Naive thymus-derived CD4-positive, alpha-beta T cell (primary cell): ENCODE measurements at places on chromosomes 16 and 17.

DNA sequence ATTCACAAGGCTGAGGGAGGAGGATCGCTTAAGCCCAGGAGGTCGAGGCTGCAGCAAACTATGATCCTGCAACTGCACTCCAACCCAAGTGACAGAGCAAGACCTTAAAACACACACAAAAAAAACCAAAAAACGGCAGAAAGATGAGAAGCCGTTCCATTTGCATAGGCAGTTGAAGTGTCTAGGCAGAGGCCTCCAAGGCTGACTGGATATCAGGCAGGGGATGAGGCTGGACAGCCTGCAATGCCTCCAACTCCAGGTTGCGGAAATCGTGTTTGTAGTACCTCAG is 2.0 kb upstream of the FBXL19 start:
- no peak for DNase-seq

- no peak for DNase-seq
Measured at GRCh38 chr17:69757688-69758430, 317.2 kb upstream of the KCNJ16 start.

GRCh38 chr16:66926171-66926947 is 1.0 kb upstream of the RRAD start:
- DNase-seq: no peak

- no peak for DNase-seq
Measured at GRCh38 chr17:18228176-18228682, 2.8 kb downstream of the LLGL1 start.

DNA sequence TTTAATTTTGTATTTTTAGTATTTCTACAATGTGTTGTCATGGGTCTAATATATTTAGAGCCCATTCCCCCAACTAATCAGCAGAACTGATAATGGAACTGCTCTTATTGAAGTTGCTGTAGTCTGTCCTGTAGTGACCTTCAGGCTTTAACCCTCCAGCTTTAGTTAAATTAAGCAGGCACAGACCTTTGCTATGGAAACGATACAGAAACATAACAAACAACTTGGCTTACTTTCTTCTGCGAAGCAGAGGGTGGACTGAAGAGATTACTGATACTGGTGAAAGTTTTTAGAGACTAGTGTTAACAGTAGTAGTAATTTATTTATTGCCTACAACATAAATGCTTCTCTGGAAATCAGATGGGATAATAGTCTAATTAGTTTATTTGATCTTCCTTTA is 61.4 kb downstream of the NFATC3 start:
- no peak for DNase-seq

GRCh38 chr17:16040710-16041251 is 41.2 kb downstream of the TTC19 start:
- DNase-seq: no peak

DNA sequence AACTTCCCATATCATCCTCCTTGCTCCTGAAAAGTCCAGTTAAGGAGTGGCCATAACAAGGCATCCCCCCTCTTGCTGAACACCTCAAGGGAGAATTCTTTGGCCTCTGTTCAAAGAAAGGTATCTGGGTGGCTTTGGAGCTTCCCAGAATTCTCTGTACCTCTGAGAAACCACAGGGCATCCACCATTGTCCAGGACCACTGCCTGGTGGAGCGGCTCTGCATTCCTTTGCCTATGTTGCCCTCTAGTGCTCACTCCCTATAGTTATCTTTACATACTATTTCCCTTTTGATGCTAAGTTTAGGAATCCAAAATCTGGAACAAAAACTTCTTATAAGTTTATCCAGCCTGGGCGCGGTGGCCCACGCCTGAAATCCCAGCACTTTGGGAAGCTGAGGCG is 30.3 kb downstream of the CHD9NB start:
- no peak for DNase-seq

DNA sequence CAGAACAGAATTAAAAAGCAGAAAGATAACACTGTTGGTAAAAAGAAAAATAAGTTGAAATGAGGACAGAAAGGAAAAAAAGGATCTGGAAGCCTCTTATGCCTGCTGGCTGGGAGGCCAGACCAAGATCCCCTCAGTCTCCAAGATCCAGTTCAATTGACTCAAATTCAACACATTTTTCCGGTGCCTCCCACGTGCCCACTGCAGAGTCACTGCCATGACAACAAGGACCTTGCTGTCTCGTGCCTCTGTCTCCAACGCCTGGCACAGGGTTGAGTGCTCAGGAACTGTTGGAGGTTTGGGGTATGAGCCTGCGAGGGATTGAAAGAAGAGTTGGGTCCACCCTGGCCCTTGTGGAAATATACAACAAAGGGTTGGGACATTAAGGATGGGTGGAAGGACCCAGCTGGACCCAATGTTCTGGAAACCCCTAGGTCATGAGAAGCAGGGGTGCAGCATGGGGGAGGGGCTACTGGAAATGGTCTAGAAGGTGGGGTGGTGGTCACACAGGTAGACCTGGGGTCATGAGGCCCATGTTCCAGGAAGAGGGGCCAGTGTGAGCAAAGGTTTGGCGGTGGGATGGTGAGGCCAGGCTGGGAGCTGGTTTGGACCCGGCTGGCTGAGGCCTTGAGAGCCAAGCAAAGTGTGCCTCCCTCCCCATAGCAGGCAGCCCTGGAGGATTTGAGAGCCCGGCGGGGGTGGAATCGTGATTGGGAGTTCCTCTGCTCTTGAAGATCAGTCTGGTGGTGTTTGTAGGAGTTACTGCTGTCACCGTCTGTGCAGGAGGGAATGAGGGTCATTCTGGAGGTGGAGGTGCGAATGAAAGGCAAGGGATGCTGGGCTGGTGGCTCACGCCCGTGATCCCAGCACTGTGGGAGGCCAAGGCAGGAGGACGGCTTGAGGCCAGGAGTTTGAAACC is 1.3 kb downstream of the IL34 start:
- no peak for DNase-seq

GRCh38 chr17:8985054-8985701 is 19.7 kb upstream of the PIK3R5 start:
- no peak for DNase-seq

- DNase-seq: no peak
Measured at GRCh38 chr17:12229335-12229734, 208.7 kb downstream of the MAP2K4 start.

DNA sequence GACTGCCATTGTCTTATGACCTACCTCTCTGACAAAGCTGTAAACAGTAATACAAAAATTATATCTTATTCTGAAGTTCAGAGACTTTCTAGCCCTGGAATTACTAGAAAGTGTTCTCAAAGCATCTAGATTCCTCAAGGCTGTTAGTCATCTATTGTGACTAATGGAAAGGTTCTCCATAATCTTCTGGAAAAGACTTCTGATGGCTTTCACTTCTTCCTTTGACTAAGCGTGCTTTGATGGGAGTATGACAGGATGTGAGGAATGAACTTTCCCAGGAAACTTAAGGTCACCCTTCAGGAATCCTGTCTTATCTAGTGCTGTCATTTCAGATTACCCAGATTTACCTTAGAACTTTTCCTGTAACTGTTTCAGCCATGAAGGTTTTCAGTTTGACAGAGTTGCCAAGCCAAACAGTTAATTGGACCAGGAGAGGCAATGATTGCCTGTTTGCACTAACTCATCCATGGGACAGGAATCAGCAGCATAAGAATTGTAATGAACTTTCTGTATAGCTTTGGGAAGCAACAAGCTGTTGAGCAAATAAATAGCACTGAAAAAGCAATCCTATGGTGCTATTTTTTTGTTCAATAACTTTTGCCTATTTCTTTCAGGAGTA is 43.5 kb downstream of the AP2B1 start:
- no peak for DNase-seq
